ENCODE measurements at places on chromosomes 12 and 14.

- peak; percentile 73 for DNase-seq
Measured at GRCh38 chr12:9707864-9708808, 24.8 kb downstream of the CLECL1 start.

- no peak for DNase-seq
Measured at GRCh38 chr12:81520064-81520945, 238.8 kb downstream of the PPFIA2 start.

- no peak for DNase-seq
Measured at GRCh38 chr12:113339540-113339939, 4.6 kb upstream of the SLC8B1 start.

DNA sequence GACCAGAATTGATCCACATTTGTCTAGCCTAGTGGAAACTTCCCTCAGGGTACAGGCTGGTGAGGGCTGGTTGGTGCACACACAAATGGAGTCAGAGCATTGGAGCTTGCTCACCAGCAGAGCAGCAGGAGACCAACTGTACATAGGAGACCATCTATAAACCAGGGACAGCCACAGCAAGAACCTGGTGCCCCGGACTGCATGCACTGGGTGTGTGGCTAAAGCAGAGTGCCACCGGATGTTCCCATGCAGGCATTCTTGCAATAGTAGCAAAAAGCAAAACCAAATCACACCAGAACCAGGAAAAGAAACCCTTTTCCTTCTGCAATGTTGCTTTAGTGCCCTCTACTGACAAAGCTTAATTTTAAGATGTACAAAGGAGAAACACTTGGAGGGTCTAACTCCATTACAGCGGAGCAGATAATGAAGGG, 136.4 kb downstream of the MDGA2 start:
- peak; percentile 40 for DNase-seq

DNA sequence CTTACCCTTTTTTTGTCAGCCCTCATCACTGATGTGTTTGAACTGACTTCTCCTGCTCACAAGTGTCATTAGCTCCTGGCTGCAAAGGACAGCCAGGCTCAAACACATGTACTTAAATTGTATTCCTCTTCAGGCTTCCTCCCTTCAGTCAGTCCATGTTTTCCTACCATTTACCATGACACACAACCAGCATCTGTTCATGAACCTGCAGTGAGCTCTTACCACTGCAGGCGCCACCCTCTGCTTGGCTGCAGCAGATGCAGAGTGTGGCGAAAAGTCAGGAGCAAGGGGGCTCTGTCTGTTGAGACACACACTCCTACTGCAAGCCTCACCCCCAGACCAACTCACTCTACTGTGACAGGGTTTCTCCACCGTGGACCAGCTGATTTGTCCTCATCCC, 70.2 kb downstream of the TSPAN11 start:
- no peak for DNase-seq

DNA sequence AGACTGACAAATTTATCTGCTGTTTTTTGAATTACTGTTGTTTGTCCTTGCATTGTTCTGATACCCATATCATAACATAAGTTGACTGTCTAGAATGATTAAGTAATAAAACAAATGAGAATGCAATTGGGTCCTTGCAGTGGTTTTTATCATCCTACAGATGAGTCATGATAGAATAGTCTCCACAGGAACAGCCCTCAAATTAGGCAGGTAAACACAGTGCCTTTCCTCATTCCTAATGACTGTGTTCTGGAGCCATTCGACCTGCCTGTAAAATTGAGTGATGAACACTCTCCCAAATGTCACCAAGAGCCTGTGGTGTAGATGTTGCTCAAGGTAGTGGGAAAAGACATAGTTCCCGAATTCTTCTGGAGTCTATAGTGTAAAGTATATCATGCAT, 12.3 kb downstream of the NKX2-8 start:
- DNase-seq: no peak

DNA sequence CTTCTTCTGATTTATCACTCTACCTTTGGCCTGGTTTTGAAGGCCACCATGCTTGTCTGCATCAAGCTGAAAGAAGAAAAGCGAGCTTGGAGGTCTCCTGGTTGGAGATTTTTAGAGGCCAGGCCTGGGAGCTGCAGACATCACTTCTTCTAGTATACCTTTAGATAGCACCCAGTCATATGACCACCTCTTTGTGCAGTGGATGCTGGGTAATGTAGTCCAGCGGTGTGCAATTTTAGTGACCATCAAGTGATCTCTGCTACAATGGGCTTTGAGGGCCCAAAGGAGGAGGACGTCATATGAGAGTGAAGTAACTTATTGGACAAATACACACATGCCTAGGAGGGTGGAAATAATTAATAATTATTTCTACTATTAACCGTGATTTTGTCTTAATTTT, 15.2 kb upstream of the WNT5B start:
- no peak for DNase-seq

GRCh38 chr12:127025545-127025944, 1241.4 kb upstream of the TMEM132C start:
- no peak for DNase-seq

DNA sequence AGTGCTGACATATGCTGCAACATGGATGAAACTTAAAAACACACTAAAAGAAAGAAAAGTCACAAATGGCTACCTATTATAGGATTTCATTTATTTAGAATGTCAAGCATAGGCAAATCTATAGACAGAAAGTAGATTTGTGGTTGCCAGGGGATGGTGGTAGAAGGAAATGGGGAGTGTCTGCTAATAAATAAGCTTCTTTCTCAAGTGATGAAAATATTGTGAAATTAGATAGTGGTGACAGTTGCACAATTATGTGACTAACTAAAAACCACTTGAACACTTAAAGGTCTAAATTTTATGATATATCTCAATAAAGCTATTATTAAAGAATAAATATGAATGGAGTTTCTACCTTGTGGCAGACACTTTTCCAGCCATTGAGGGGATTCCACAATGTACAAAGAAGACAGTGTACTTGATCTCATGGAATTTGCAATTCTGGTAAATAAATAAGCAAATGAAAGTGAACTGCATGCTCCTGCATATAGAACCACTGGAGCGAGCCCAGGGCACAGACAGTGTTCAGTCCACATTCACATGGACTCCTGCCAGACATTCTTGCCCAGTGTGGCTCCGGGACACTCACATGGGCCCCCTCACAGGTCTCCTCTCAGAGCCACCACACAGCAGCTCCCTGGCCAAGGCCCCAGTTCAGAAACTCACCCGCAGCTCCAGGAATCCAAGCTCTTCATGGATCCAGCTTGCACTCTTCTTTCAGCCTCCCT, 107.1 kb upstream of the ARID2 start:
- no peak for DNase-seq

DNA sequence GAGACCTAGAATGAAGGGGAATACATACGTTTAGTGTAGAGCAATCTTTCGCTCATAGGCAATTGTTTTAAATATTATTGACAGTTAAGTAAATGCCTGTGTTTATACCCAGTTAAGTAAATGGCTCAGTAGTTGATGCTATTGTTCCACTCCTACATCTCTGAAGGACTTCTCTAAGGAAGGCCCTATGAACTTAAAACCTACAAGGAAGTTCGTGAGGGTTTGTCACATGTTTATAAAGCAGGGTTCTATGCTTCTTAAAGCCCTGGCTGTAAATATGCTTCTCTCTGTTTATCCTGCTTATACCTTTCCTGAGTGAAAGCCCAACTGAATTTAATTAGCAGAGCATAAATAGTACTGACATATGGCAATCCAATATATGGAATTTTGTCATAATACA, 282.1 kb upstream of the NPAS3 start:
- no peak for DNase-seq

GRCh38 chr14:67863223-67863622, 43.6 kb downstream of the RAD51B start:
- no peak for DNase-seq

All from Ammon's horn (tissue), 1 donor.